ENCODE measurements at places on chromosomes 1 and 21.

GRCh38 chr1:27366113-27366410 lies 699 bp downstream of the MAP3K6 start:
- peak; percentile 84 for DNase-seq

GRCh38 chr1:14937288-14937949 lies 216.1 kb upstream of the TMEM51 start:
- no peak for DNase-seq

- no peak for DNase-seq
Observed at GRCh38 chr1:238861342-238862066, 524.9 kb upstream of the CHRM3 start.

GRCh38 chr1:165853528-165854075 lies 26.2 kb downstream of the UCK2 start:
- DNase-seq = no peak

DNA sequence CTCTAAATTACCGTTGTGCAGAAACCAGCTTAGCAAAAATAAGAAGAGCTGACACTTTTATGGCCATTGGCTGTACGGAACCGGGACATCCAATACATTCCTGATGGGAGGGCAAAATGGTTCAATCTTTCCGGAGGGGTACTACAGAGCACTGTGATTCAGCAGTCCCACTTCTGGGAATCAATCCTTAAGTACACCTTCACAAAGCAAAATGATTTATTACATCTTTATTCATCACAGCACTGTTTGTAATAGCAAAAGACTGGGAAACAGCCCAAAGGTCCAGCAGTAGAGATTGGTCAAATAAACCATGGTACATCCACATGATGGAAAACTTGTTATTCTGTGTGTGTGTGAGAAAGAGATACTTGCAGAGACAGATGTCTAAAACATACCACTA lies 9.7 kb downstream of the GNG12 start:
- DNase-seq = no peak

DNA sequence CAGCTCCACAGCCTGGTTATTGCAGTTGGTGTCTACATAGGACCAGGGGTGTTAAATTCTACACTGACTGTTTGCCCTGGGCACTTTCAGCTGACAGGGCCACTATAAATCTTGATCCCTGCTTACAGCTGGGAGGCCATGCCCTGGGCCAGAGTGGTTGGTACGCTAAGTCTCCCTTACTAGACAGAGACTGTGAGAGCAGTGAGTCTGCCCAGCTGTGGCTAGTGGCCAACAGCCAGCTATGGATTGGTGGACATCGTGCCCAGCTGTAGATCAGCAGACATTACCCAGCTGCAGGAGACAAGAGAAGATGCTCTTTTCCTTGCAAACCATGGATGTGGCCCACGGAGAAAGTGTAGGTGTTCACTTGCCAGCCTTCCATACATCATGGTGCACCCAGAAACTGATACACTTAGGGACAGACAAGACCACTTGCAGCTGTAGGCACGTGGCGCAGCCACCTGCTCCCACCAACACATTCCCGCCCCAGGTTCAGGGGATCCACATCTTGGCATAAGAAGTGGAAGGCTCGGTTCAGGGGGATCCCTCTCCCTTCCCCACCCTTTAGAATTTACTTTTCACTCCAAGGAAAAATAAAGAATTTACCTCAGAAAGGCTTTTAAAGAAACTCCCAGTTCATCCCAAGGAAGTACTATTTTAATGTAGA lies 16.4 kb upstream of the PAX7 start:
- DNase-seq = no peak

DNA sequence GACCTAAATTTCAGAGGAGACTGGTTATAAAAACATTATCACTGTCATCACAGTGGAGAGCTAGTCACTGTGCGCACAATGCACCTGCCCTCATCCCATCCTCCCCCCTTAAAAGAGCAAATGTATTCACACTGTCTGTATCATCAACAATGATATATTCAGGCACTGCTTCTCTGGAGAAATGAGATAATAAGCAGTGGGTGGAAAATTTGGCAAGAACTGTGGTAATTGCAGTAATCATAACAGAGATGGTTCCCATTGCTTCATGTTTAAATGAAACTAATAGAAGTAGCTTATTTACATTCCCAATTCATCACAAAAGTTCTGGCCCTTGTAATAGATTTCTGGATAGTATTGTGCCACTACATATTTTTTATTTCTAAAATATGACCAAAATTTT lies 867.4 kb upstream of the ADGRL2 start:
- DNase-seq = no peak

- DNase-seq = no peak
Observed at GRCh38 chr1:13700521-13701270, 708 bp downstream of the PRDM2 start.

DNA sequence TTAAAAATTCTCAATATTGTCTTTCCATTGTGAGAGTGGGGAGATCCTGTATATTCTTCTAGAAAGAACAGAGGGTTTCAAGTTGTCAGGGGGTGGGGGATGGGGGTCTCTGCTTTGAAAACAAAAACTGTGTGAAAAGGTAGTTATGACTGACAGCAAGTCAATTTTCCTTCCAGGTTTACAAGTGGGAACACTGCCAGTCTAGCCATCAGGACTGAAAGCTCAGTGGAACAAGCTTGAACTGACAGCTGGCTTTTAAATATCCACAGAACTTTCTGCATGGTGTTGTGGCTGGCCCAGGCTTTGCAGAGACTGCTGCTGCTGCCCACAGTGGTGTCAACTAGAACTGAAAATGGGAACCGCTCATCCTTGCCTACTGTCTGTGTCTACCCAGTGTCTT lies 162.6 kb downstream of the TNR start:
- DNase-seq = no peak

GRCh38 chr1:96364576-96364975 lies 357.0 kb upstream of the PTBP2 start:
- DNase-seq = no peak

DNA sequence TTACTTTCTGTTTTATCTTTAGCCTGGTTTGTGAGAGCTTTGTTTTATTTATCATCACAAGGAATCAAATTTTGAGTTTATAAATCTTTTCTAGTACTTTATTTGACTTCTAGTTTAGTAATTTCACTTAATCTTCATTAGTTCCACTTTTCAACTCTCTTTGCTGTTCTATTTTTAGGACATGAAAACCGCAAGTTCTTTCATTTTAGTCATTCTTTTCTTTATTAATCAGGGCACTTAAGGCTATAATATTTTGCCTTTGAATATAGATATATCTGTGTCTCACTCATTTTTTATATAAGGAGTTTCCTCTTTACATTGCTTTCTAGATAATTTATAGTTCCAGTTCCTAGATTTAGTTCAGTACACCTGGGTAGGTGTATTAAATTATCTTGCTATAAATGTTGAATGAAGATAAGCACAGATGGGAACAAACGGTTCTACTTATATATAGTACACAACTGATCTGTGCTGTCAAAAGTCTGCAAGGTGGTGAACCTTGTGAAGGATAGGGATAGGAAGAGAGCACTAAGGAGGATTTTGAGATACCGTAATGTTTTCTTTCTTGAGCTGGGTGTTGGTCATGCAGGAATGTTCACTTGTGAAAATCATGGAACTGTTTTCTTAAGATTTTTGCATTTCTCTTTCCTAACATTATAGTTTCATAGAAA lies 402.3 kb downstream of the RYR2 start:
- DNase-seq = no peak

DNA sequence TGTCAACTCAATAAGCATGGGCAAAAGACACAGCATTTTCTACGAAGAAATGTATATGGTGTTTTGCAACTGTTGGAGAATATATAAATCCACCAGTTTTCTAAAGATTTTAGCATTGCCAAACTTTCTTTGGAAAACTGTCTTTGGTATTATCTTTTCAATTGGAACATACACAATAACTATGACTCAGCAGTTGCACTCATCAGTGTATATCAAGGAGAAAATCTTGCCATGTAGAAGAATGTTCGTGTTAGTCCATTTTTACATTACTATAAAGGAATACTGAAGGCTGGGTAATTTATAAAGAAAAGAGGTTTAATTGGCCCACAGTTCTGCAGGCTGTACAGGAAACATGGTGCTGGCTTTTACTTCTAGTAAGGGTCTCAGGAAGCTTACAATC lies 41.1 kb downstream of the PRKAA2 start:
- no peak for DNase-seq

DNA sequence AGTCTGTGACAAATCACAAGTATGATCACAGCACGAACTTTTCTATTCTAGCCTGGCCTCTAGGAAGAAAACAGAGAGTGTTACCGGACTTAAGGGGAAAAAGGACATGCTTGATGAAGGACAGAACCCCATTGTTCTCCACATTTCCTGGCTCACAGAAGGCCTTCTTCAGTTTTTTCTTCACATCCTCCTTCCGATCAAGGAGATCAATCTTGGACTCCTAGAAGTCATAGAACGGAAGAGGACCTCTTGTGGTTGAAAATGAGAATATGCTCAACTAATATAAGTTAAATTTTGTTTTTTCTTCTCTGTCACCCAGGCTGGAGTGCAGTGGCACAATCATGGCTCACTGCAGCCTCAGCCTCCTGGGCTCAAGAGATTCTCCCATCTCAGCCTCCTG lies 30.3 kb downstream of the YARS1 start:
- DNase-seq = no peak

- DNase-seq = no peak
Observed at GRCh38 chr1:109502364-109502851, 7.1 kb downstream of the AMIGO1 start.

DNA sequence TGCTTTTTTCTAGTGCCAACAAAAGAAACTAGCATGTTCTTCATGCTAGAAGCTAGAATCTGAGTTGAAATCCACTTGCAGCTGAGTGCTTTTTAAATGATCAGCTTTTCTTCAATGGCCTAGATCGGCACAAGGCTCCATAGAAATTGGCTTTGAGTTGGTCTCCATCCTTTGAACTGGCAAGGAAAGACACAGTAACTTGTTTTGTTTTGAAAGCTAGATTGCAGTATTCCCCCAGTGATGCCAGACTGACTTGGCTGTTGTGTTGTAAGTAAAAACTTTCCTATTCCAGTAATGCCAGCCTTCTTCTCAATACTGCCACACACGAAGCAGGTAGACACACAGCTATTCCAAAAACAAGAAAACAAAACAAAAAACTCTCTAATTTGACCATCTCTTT lies 139.1 kb downstream of the FMN2 start:
- DNase-seq = no peak

GRCh38 chr1:9293533-9294404 lies 1.1 kb downstream of the SPSB1 start:
- DNase-seq = peak; percentile 33

DNA sequence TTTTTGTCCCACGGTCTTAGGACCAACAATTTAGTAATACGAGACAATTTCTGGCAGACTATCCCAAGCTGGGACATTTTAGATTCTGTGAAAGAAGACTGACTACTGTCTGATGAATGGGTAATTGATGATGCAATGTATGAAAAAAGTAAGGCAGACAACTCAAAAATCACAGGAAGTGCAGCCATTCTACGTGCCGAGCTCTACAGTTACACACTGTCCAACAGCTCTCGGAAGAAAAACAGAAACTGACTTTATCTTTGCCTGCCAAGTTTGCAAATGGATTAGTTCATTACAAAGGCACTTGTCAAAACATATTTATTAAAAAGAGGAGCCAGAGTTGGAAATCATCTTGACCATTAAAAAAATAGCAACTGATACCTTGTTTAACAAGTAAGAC lies 31.3 kb downstream of the ZBTB8B start:
- DNase-seq = no peak

DNA sequence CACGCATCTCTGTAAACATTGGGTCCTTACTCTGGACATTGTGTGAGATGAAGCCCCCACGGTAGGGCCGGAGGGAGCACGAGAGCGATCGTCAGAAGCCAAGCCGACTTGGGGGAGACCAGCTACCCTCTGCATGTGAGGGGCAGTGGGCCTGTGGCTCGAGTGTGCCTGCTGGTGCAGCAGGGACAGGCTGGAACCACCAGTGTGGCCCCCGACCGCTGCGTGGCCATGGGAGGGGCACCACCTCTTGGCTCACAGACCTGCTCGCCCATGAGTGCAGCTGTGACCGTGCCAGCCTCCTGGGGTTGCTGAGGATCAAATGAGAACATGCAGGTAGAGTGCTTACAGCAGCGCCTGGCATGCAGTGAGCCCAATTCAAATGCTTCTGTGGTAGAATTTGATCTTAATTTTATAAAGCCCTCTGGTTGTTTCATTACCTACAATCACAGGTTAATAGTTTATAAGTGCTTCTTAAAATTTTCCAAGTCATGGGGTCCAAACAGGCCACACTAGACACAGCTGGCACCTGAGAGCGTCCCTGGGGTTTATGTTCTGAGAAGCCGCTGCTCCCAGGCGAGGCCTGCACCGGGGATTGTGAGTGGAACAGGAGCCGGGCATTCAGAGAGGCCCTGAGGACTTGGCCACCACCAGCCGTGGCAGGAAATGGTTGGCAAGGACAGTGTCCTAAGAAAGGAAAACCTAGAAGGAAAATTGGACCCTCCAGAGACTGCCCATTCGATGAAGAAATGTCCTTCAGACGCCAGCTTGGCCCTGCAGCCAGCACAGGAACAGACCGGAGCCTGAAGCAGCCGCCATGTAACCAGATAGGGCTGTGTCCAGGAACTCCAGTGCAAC lies 22.6 kb upstream of the ADARB1 start:
- DNase-seq = no peak

DNA sequence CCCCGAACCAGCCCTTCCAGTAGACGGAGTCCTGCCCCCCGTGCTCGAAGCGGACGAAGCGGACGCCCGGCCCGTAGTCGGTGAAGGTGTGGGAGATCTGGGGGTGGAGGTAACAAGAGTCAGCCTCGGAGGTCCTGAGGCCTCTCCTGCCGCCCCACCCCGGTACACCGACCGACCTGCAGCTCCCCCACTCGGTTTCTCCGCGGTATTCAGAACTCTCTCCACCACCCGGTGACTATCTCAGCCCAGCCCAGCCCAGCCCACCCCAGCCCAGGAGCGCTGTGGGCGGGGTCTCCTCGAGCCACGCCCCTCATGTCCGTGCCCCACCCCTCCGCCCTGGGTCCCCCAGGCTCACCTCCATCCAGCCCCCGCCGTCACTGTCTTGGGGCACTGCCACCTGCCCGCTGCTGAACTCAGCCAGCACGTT lies 5.5 kb downstream of the FBXO2 start:
- DNase-seq = no peak

DNA sequence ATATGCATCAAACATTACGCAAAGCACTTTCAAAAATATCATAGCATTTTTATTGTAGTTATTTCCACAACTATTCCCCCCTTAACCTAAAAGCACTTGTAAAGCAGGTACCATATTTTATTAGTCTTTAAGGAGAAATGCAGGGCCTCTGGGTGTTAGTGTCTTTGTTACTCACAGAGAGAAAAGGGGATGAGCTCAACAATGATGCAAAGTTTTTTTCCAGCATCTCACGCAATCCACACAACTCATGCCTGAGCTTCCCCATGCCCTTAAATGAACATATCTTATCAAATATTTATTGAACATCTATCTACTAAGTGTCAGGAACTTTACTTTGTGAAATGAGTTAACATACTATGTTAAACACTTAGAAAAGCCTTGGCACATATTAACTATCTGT lies 50.6 kb downstream of the BEND5 start:
- DNase-seq = no peak

- no peak for DNase-seq
Observed at GRCh38 chr1:157133426-157133825, 4.8 kb downstream of the ETV3 start.

GRCh38 chr1:213720032-213720431 lies 267.7 kb upstream of the PROX1 start:
- no peak for DNase-seq

Measured in urothelium cell line (cell line).